Endodermal cell (in vitro differentiated cells): ENCODE measurements at places on chromosomes 6 and 20.

DNA sequence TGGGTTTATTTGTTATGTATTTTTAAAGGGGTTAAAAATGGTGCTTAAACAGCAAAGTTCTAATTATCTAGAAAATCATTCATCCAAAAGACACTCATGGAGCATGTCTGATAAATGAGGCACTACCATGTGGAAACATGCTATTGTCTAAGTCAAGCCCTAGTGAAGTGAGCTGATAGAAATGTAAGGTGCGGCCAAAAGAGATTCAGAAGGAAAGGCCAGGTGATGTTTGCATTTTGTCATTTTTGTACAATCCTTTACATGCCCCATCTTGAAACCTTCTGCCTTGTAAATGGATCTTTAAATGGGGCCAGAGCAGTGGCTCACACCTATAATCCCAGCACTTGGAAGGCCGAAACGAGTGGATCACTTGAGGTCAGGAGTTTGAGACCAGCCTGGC, 77.3 kb downstream of the PLCG1 start:
- no peak for DNase-seq
- no peak overlapping the region for H3K27ac ChIP-seq
- H3K4me3 ChIP-seq = no peak overlapping the region
- no peaks in the 10 kb centered on the region for H3K4me1 ChIP-seq
- H3K27me3 ChIP-seq = no peaks in the 10 kb centered on the region
- H3K36me3 ChIP-seq = no peaks in the 10 kb centered on the region

DNA sequence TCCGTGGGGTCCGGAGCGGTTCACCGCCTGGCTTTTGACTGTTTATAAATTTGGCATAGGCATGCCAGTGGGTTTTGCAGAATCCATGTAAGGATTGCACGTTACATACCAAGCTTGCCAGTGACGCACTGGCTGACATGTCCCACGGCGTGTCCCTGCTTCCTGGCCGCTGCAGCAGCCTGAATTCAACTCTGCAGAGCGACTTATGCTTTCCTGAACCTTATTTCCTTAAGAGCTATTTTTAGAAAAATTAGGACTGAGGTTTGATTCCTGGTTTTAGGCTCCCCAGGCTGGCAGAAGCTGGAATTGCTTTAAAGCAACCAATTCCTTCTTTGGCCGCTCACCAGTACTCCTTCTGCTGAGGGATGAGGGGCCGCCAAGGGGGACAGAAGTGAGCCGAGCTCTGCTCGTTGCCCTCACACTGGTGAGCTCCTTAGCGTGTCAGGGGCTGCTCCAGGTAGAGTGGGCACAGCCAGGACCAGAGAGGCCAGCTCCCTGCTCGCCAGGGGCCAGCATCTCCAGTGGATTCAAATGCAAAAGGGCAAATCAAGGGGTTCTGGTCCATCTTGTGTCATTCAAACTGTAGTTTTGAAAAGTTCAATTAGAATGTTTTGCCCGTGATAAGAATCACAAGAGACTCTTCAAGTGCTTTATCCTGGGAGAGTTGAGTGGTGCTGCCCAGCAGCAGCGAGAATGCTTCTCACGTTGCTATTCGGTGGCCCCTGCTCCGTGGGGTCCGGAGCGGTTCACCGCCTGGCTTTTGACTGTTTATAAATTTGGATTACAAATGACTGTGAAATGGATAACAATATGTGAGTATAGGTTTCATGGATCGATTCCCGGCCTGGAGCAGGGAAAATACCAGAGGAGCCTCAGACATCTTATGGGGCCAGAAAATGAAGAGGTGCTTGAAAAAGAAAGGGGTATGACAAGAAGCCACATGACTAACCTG, 17.5 kb upstream of the IRF4 start:
- H3K27me3 ChIP-seq = no peaks in the 10 kb centered on the region
- DNase-seq = peak; percentile 48
- H3K27ac ChIP-seq = no peak overlapping the region
- H3K36me3 ChIP-seq = no peaks in the 10 kb centered on the region
- H3K4me1 ChIP-seq = no peaks in the 10 kb centered on the region

- no peaks in the 10 kb centered on the region for H3K27me3 ChIP-seq
- DNase-seq = no peak
- no peaks in the 10 kb centered on the region for H3K36me3 ChIP-seq
- H3K27ac ChIP-seq = no peak overlapping the region
These were observed 24.9 kb upstream of the ELOVL5 start for GRCh38 chr6:53373638-53374037.

DNA sequence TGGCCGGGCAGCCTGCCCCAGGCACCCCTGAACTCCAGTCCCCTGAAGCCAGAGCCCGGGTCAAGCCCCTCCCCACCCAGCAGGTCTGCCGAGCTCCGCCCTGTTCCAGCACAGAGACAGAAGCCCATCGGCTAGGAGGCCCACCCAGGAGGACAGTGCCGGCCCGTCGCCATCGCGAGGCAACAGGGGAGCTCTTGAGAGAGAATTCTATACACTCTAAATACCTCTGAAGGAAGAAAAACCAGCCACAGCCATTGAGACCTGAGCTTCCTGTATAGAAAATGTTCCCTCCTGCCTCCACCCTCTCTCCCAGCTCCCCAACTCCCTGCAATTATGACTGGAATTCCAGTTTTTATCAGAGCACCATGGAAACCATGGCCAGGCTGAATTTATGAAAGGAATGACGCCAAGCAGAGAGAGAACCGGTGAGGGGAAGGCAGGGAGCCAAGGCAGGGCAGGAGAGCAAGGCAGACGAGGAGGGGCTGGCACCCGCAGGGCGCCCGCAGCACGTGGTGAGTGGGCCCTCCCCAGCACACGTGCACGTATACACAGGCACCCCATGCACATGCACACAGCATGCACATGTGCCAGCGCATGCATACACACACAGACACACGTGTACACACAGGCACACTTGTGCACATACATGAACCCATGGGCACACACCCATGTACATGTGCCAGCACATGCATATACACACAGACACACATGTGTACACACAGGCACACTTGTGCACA, 27.6 kb upstream of the MRGBP start:
- H3K27me3 ChIP-seq = no peaks in the 10 kb centered on the region
- no peaks in the 10 kb centered on the region for H3K4me1 ChIP-seq
- no peaks in the 10 kb centered on the region for H3K36me3 ChIP-seq
- no peak overlapping the region for H3K4me3 ChIP-seq
- H3K27ac ChIP-seq = peak overlapping the region; percentile 87
- DNase-seq = no peak

GRCh38 chr6:31878222-31878621, 575 bp downstream of the SLC44A4 start:
- no peak overlapping the region for H3K27ac ChIP-seq
- no peak for DNase-seq
- no peaks in the 10 kb centered on the region for H3K4me1 ChIP-seq
- peaks cover 20% of the 10 kb centered on the region for H3K36me3 ChIP-seq
- H3K27me3 ChIP-seq = no peaks in the 10 kb centered on the region

DNA sequence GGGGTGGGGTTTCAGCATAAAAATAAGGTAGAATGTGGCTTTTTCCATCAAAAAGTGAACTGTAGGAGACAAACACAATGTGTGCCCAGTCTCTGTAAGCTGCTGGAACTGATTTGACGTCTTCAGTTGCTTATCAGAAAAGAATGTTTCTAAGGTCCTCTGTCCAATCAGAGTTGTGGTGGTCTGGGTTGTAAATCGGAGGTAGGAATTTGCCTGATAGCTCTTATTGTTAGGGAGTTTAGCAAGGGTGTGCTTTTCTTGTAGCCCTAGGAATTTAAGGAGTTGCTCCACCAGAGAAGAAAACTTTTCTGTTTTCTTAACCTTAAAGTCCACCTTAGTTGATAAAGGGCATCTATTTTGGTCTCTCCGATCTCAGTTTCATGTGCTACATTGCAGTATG, 10.4 kb upstream of the SSTR4 start:
- no peaks in the 10 kb centered on the region for H3K27me3 ChIP-seq
- DNase-seq = no peak
- no peak overlapping the region for H3K4me3 ChIP-seq
- H3K36me3 ChIP-seq = no peaks in the 10 kb centered on the region
- H3K27ac ChIP-seq = no peak overlapping the region
- peaks cover 2% of the 10 kb centered on the region for H3K4me1 ChIP-seq

DNA sequence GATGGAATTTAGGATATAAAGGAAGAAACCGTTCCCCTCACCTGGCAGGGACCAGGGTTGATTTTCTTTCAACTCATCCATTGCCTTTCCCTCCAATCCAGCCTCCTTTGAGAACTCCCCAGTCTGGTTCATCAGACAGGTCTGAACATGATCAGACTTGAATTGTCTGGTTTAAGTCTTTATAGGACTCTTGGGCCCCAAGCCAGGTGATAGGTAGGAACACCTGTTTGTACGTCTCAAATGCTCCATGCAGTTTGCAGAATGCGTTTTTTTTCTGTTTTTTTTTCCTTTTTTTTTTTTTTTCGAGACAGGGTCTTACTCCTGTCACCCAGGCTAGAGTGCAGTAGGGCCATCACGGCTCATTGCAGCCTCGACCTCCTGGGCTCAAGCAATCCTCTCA, 4.1 kb upstream of the CEP250 start:
- no peak overlapping the region for H3K4me3 ChIP-seq
- no peaks in the 10 kb centered on the region for H3K4me1 ChIP-seq
- H3K27ac ChIP-seq = no peak overlapping the region

- H3K27me3 ChIP-seq = no peaks in the 10 kb centered on the region
- DNase-seq = no peak
- H3K4me1 ChIP-seq = no peaks in the 10 kb centered on the region
- no peak overlapping the region for H3K4me3 ChIP-seq
These were observed 72.9 kb upstream of the DTNBP1 start for GRCh38 chr6:15735567-15736265.

DNA sequence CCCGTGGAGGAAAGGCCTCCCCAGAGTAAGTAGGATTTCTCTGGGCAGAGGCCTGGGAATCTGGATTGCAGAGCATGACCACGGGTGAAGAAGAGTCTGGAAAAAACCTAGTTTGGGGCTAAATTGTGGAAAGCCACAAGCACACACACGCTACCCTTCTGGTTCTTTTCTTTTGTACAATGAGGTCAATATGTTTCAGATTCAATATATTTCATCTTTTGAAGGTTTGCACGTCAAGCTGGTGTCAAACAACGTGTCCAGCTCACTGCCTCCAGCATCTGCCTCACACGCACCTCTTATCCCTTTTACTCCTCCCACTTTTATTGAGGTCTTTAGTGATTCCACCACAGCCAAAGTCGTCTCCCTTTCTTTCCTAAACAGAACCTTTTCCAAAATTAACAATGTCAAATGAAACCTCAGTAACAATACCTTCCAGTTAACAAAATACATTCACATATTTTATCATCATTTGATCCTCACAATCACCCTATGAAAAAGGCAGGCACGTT, 773 bp upstream of the EPB41L2 start:
- no peak for DNase-seq
- peak overlapping the region; percentile 92 for H3K4me3 ChIP-seq
- no peaks in the 10 kb centered on the region for H3K36me3 ChIP-seq
- no peaks in the 10 kb centered on the region for H3K27me3 ChIP-seq
- H3K27ac ChIP-seq = peak overlapping the region; percentile 52
- H3K4me1 ChIP-seq = peaks cover 3% of the 10 kb centered on the region

DNA sequence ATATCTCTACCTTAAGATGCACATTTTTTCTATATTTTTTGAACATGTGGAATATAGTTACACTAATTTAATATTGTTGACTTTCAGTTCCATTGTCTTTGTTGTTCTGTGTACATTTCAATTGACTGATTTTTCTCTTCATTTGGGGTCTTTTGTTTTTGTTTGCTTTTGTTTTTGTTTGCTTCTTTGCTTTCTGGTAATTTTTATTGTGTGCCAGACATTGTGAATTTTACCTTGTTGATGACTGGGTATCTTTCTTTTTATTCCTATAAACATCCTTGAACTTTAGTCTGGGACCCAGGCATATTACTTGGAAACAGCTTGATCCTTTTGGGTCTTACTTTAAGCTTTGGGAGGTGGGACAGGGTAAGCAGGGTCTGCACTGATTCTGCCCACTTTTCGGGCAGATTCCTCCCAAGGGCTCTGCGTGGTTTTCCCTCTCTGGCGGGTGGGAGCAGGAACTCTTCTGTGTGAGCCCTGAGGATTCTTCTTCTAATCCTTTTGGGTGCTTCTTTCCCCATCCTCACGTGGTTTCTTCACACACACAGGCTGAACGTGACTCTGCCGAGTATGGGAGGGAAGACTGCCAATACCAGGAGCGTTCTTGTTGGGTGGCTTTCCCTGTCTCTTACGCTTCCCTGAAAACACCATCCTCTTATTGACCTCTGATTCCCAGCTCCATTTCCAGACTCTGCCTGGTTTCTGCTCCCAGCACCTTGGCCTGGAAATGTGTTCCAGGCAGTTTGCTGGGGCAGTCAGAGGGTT, 200.5 kb downstream of the ARID1B start:
- H3K4me3 ChIP-seq = no peak overlapping the region
- no peak overlapping the region for H3K27ac ChIP-seq
- no peaks in the 10 kb centered on the region for H3K36me3 ChIP-seq
- DNase-seq = no peak

GRCh38 chr20:50450493-50450826, 59.7 kb upstream of the PTPN1 start:
- no peak overlapping the region for H3K4me3 ChIP-seq
- peaks cover 5% of the 10 kb centered on the region for H3K4me1 ChIP-seq
- H3K36me3 ChIP-seq = no peaks in the 10 kb centered on the region
- H3K27me3 ChIP-seq = no peaks in the 10 kb centered on the region
- peak overlapping the region; percentile 89 for H3K27ac ChIP-seq

- H3K27me3 ChIP-seq = no peaks in the 10 kb centered on the region
- peak; percentile 58 for DNase-seq
- H3K36me3 ChIP-seq = peaks cover 6% of the 10 kb centered on the region
- H3K4me1 ChIP-seq = no peaks in the 10 kb centered on the region
These were observed 11.2 kb downstream of the ZBTB2 start for GRCh38 chr6:151379933-151380847.

- DNase-seq = no peak
- H3K27me3 ChIP-seq = no peaks in the 10 kb centered on the region
- H3K4me3 ChIP-seq = no peak overlapping the region
- no peak overlapping the region for H3K27ac ChIP-seq
These were observed 80.9 kb downstream of the CAP2 start for GRCh38 chr6:17474289-17474688.

GRCh38 chr6:159595173-159595572, 97.9 kb downstream of the SOD2 start:
- no peak overlapping the region for H3K4me3 ChIP-seq
- H3K27ac ChIP-seq = no peak overlapping the region
- H3K4me1 ChIP-seq = no peaks in the 10 kb centered on the region
- H3K27me3 ChIP-seq = no peaks in the 10 kb centered on the region

GRCh38 chr6:152068622-152069261, 261.3 kb downstream of the ESR1 start:
- no peaks in the 10 kb centered on the region for H3K27me3 ChIP-seq
- no peak overlapping the region for H3K4me3 ChIP-seq
- H3K4me1 ChIP-seq = no peaks in the 10 kb centered on the region
- no peak overlapping the region for H3K27ac ChIP-seq
- no peaks in the 10 kb centered on the region for H3K36me3 ChIP-seq

DNA sequence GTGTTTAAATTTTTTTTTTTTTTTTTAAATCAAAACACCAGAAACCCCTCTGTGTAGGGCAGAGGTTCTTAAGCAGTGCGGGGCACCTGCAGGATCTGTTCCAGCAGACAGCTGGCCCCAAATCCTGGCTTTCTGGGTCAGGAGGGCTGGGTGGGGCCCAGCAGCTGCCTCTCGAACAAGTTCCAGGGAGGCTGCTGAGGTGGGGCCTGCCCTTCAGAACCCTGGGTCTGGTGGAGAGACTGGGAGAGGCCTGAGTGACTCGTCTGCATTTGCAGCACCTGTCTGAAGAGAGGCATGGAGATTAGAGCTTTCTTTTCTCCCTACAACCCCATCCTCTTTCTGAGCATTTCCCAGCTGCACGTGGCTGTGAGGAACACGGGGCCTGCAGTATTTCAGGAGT, 8.4 kb downstream of the PSMG4 start:
- H3K27ac ChIP-seq = no peak overlapping the region
- DNase-seq = no peak
- H3K4me1 ChIP-seq = no peaks in the 10 kb centered on the region
